ENCODE measurements at places on chromosomes 7 and 10. TPM values are rescaled to one million over a fixed set of nuclear protein-coding genes. Genes with fewer than 3 reads are reported as not detected.

DNA sequence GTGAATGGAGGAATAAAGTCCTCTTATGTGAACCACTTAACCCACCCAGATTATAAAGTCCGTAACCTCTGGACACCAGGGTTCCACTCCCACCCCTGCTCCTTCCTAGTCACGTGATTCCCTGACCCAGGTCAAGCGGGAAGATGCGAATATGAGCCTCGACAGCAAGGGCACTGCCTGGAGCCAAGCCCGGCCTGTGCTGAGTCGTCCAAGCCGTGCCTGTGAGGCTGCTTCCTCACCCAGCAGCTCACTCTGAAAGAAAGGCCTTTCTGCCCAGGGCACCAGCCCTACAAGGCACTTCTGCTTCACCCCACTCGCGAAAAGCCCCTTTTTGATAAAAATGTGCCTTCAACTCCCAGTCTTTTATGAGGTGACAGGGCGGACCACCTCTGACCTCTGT is 85.8 kb downstream of the CYTH3 start:
- no peak for DNase-seq

The PIP gene
- not detected for polyA plus RNA-seq

DNA sequence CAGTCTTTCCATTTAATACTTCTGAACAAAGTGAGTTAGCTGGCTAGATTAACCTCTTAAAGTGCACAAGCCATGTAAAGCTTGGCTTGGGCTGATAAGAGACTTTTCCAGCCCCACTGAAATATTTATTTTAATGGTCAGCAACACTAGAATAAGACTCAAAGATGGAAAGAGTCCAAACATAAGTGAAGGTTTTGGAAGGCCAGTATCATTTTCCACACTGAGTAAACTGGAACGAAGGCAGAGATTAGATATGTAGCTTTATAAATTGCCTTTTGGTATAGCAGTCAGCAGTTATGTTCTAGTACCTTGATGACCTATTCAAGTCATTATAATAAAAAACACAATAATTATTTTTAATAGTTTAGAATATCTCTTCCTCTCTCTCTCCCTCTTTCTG is 102.2 kb downstream of the HDAC9 start:
- no peak for DNase-seq

GRCh38 chr10:122571892-122572291 is 11.3 kb downstream of the DMBT1 start:
- DNase-seq: no peak

DNA sequence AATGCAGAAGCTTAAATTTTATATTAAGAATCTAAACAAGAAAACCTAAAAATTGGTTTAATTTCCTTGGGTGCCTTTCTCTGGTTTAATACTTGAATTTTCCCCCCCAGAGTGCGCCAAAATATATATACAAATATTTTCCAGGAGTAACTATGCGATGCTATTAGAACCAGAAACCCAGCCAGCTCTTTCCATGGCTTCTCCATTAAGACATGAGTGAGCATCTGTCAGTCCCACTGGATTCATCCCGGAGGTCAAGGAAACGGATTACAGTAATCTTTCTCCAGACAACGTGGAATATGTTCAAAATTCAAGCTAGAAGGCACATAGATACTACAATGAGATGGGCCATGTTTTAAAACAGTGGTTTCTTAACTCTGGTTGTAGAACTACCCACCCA is 148.8 kb downstream of the TAX1BP1 start:
- no peak for DNase-seq

The ZCWPW1 gene
- polyA plus RNA-seq: 4.2 TPM

The TACC2 gene
- polyA plus RNA-seq: 14.9 TPM

The SPACDR gene
- polyA plus RNA-seq: 0.50 TPM

- peak; percentile 81 for DNase-seq
These were observed 44.5 kb downstream of the ICA1 start for GRCh38 chr7:8217200-8218068.

DNA sequence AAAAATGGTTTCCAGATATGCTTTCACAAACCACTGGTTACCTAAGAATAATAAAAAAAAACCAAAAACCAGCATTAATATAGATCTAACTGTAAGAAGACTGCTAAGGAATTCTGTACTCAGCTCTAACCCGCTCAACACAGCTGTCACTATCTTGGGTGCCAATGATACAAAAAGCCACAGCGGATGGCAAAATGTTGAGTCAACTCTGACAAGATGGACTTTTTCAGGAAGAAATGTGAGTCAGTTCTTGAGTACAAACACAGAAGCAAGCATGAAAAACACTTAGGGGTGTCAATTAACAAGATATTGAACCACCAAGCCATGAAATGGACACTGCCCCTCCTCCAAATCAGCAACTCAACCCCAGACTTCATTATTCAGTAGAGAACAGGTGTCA is 55.0 kb downstream of the CTTNBP2 start:
- no peak for DNase-seq

DNA sequence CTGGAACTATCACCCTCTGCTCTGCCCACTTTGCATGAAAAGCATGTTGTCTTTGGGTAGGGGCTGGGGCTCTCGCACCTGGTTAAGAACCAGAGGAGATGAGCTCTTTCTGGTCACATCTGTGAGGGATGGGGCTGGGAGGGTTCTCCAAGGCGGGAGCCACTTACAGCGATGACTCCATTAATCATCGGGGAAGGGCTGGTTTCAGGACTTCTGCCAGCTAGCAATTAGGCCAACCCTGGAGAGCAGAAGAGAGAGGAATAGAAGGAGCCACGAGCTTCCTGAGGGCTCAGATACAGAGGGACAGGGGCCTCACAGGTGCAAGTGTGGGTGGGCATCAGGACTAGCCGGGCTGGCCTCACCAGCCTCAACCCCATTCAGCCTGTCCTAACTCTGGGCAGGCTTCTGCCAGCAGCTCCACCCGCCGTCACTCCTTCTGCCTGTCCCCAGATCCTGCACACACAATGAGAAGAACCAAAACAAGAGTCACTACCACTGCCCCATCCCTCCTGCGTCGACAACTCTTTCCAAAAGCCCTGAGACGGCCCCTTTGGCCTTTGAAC is 8.4 kb downstream of the AQP1 start:
- DNase-seq: peak; percentile 61
